ENCODE measurements at places on chromosomes 5 and 9.

- no peak for DNase-seq
These were observed 12.2 kb downstream of the DDX4 start for GRCh38 chr5:55750063-55750462.

DNA sequence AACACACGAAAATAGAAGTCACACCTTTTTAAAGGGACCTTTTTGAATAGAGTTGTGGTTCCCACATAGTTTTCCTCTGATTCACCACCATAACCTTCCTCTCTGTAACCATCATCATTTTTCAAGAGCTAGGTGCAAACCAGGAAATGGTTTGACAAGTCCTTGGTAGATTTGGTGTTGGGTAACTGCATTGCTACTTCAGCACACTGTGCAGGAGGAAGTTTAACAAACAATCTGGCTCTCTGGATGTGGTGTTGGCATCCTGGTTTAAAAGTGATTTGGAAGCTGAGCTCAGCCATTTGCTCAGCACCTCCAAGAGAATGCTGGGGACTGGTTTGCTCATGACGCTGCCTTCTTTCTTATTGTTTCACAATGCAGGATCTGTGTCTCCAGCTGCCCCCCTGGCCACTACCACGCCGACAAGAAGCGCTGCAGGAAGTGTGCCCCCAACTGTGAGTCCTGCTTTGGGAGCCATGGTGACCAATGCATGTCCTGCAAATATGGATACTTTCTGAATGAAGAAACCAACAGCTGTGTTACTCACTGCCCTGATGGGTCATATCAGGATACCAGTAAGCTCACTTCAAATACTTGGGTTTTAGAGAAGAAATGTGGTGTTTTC, 213.1 kb downstream of the RFK start:
- DNase-seq = no peak

DNA sequence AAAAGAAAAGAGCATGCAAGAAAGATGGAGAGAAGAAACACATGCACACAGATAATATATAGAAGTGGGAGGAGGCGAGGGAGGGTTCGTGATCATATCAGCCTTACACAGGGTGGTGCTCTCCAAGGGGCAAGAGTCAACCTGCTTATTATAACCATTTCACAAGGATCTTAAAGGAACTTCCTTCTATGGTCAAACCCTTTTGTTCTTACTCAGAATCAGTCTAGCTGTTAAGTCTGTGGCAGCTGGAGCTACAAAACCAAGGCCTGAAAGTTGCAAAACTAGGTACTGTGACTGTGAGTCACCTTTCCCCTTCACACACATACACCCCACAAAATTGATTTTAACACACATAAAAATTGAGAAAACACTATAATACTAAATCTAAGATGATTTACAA, 18.5 kb upstream of the ERMP1 start:
- DNase-seq = no peak

- no peak for DNase-seq
These were observed 312.1 kb upstream of the TUSC1 start for GRCh38 chr9:25990376-25990775.

DNA sequence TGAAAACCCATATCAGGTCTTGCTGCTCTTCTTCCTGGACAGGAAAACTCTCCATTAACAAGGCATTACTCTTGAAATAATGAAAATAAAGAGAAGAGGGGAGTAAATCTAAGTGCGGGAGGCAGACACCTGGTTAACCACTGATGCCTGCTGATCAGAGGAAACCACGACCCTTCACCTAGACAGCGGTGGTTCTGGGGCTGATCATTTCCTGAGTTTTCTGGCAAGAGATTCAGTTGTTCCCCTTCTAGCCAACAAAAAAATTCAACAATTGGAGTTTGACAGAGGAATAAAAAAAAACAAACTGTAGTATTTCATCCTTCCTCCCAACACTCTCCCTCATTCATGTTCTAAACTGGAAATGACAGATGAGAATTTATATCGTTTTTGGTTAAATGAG, 3.0 kb downstream of the RLN2 start:
- no peak for DNase-seq

DNA sequence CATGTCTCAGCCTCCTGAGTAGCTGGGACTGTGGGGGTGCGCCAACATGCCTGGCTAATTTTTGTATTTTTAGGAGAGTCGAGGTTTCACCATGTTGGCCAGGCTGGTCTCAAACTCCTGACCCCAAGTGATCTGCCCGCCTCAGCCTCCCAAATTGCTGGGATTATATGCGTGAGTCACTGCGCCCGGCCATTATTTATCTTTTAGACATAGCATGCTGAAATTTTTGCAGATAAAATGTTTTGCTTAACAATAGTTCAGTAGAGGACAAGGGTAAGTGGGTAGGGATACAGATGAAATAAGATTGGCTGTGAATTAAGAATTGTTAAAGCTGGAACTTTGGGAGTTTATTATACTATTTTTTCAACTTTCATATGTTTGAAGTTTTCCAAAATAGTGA, 150.8 kb upstream of the GRHPR start:
- DNase-seq = no peak

DNA sequence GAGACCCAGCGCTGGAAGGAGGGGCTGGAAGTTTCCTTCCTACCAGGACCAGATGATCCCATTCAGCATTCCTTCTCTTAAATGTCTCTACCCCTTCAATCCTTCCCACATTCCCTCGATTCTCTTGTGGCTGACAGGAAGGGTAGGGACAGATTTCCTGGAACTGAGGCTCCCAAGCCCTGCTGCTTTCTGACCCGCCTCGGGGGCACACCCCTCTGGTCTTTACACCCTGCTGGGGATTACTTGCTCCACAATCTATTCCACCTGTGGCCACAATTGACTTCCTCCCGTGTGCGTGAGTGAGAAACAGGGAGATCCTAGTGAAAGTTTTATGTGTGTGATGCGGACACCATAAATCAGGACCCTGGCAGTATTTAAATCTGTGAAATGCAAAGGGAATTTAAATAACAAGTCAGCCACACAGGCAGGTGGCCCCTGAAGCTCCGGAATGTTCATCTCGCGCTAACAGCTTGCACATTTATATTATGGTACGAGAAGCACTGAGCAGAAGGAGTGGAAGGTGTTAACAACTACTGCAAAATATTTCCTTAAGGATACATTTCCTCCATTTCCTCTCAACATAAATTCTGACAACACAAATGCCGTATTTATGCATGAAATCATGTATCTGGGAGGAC, 237.5 kb downstream of the SLIT3 start:
- DNase-seq = no peak

DNA sequence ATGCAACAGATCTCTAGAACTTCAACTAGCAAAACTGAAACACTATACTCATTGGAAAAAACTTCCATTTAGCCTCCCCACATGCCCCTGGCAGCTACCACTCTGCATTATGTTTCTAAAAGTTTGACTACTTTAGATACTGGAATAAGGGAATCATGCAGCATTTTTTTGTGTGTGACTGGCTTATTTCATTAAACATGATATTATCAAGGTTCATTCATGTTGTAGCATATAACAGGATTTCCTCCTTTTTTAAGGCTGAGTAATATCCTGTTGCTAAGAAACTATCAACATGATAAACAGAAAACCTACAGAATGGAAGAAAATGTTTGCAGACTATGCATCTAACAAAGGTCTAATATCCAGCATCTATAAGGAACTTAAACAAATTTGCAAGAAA, 597.9 kb downstream of the DMRTA1 start:
- no peak for DNase-seq

GRCh38 chr9:16552252-16552651, 318.2 kb downstream of the BNC2 start:
- DNase-seq = no peak

- DNase-seq = no peak
These were observed 2.7 kb upstream of the PCBD2 start for GRCh38 chr5:134902071-134902801.

DNA sequence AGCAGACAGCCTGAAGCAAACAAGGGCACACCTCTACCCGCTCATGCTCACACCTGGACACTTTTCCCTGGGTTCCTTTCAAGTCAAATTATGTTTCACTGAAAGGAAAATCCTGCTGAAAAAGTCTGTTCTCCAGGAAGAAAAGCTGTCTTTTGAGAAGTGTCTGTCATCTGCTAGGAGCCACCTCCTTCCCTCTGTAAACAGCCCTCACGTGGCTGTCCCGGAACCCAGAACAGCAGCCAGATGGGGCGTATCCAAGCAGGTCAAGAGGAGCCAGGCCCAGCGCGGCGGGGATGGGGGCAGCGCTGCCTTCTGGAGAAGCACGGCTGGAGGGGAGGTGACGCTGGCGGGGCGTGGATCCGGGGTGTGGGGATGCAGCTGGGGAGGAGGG, at the start of gene PNPLA7:
TSS of gene PNPLA7 (minus strand) at position 172 of the 391 bp plus-strand sequence. CDS start 205 bp downstream, outside the sequence.
- DNase-seq = peak; percentile 14

DNA sequence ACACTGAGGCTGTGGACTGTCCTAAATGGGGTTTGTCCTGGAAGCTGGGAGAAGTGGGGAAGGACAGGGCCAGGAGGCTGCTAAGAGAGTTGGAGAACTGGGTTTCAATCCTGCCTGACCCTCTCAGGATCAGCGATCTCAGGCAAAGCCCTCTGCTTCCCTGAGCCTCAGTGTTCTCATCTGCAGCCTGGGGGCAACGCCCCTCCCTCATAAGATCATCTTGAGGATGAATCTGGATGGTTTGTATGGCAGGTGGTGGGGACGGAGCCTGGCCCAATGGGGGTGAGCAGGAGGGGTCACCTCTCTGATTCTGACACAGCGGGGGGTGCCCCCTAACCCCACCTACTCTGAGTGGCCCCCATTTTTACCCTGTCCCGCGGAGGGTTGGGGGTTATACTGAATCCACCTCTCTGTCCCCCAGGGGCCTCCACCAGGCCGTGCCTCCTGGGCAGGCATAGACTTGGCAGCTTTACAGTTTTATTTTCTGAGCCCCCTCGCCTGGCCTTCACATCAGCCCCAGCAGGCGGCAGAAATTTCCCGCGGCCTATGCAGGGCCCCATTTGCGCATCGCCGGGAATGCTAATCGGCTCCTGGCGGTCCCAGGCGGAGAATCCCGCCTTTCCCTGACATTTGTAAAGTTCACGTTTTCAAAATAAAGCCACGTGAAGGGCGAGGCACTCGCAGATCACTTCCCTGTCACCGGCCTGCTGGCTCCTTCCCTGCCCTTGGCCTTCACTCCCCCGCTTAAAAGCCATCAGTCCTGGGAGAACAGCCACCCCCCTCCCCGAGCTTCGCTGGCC, 17.8 kb upstream of the LAMC3 start:
- DNase-seq = no peak

- no peak for DNase-seq
These were observed 29.9 kb downstream of the CSF2 start for GRCh38 chr5:132103332-132103951.
